ENCODE measurements at places on chromosomes 2 and 18.

DNA sequence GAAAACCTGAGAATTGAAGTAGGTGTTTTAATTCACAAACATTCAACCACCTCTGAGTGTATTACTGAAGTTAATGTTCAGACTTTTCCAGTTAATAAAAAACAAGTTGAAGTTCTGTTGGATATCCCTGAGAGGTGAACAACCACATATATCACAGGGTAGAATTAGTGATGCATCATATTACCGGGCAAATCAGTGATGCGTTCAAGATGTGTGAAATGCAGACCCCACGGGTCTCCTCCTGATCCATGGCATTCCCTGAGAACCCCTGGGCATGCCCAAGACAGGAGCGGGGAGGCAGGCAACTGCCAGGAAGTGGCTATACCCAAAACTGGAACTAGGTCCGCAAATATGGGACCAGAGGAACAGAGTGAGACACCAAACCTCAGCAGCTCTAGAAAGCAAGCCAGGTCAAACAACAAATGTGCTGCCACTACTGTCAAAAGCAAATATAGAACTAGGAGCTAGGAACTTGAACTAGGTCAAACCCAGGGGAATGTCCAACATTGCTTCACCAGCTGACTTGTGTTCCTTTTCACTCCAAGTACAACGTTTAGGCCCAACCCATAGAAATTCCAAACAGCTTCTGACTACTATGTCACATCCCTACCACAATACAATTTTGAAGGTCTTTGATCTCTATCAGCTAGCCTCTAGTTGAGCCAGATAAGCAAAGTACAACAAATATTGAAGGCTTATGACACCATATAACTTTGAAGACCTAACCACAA, 20.2 kb downstream of the PSTPIP2 start:
- no peaks in the 10 kb centered on the region for H3K4me1 ChIP-seq
- H3K4me3 ChIP-seq, result no peak overlapping the region
- no peak for DNase-seq
- no peak overlapping the region for H3K27ac ChIP-seq
- H3K27me3 ChIP-seq, result no peaks in the 10 kb centered on the region
- no peaks in the 10 kb centered on the region for H3K36me3 ChIP-seq

DNA sequence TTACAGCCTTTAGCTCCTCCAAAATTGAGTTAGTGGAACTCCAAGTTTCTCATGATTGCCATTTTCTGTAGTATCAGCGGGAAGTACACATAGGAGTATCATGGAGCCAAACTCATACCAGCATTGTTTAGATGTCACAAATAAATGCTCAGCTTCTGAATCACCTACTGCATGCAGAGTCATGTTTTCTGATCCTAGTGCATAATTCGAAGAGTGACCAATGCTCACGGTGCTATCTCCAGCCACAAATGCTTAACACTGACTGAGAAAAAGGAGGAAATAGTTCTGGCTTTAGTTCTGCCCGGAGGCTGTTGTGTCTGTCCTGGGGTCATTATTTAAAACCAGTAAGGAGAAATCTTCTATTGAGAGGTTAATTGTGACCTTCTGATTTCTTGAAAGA, 45.4 kb upstream of the LRATD1 start:
- no peaks in the 10 kb centered on the region for H3K27me3 ChIP-seq
- DNase-seq, result no peak
- H3K4me3 ChIP-seq, result no peak overlapping the region
- no peak overlapping the region for H3K27ac ChIP-seq
- H3K4me1 ChIP-seq, result no peaks in the 10 kb centered on the region

DNA sequence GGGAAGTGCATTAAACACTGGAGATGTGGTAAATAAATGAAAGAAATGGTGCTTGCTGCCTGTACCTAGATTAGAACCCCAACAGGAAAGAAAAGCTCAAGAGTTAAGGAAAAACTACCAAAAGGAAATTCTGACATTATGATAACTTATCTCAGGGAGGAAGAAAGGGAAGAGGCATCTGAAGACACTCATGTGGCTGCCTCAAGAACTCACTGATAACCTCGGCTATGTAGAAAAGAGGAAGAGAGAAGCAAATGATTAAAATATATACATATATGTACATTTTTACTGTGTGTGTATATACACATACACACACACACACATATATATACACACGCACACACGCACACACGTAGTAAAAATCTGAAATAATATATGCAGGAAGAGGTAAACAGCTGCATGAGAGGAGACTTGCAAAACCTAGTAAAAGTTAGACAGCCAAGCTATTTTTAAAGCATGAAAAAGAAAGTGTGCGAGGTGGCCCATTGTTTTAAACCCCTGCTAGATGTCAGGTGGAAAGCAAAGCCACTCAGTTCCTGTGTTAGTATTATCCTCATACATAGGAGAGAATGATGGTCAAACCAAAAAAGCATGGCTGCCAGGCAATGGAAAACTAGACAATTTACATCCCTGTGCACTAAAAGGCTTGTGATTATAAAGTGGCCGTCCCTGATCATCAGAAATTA, 483.0 kb upstream of the NRP2 start:
- no peaks in the 10 kb centered on the region for H3K27me3 ChIP-seq
- H3K36me3 ChIP-seq, result no peaks in the 10 kb centered on the region
- DNase-seq, result no peak
- no peak overlapping the region for H3K4me3 ChIP-seq

GRCh38 chr18:26503382-26503781, 45.0 kb downstream of the KCTD1 start:
- H3K27ac ChIP-seq, result no peak overlapping the region
- no peak overlapping the region for H3K4me3 ChIP-seq
- H3K27me3 ChIP-seq, result no peaks in the 10 kb centered on the region

- no peak for DNase-seq
- H3K27me3 ChIP-seq, result no peaks in the 10 kb centered on the region
- no peak overlapping the region for H3K27ac ChIP-seq
- H3K36me3 ChIP-seq, result no peaks in the 10 kb centered on the region
Observed at GRCh38 chr2:64466478-64467085, 12.6 kb downstream of the LGALSL start.

DNA sequence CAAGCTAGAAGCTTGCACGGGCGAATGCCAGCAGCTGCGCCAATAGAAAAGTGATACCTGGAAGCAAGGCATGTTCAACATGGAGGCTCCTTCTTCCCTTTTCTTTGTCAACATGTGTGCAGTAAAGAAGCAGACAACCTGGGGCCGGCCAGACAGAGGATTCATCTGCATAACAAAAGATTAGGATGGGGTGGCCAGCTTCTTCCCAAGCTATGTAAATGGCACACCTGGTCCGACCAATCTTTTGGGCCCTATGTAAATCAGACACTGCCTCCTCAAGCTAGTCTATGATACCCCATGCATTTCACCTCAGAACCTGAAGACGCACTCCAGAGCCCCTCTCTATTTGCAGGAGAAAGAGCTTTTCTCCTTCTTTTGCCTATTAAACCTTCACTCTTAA, 66.4 kb upstream of the TGFA start:
- no peak for DNase-seq
- H3K27me3 ChIP-seq, result peaks cover 2% of the 10 kb centered on the region
- no peaks in the 10 kb centered on the region for H3K36me3 ChIP-seq
- H3K27ac ChIP-seq, result no peak overlapping the region
- H3K4me3 ChIP-seq, result no peak overlapping the region

- no peak overlapping the region for H3K27ac ChIP-seq
- H3K4me3 ChIP-seq, result no peak overlapping the region
- no peaks in the 10 kb centered on the region for H3K27me3 ChIP-seq
- H3K36me3 ChIP-seq, result peaks cover 10% of the 10 kb centered on the region
- peaks cover 11% of the 10 kb centered on the region for H3K4me1 ChIP-seq
Observed at GRCh38 chr2:54519841-54520459, 63.8 kb downstream of the SPTBN1 start.

- H3K4me3 ChIP-seq, result peak overlapping the region; percentile 91
- no peaks in the 10 kb centered on the region for H3K27me3 ChIP-seq
- no peak for DNase-seq
- no peak overlapping the region for H3K27ac ChIP-seq
Observed at GRCh38 chr2:63843791-63844190, 2.1 kb downstream of the UGP2 start.

DNA sequence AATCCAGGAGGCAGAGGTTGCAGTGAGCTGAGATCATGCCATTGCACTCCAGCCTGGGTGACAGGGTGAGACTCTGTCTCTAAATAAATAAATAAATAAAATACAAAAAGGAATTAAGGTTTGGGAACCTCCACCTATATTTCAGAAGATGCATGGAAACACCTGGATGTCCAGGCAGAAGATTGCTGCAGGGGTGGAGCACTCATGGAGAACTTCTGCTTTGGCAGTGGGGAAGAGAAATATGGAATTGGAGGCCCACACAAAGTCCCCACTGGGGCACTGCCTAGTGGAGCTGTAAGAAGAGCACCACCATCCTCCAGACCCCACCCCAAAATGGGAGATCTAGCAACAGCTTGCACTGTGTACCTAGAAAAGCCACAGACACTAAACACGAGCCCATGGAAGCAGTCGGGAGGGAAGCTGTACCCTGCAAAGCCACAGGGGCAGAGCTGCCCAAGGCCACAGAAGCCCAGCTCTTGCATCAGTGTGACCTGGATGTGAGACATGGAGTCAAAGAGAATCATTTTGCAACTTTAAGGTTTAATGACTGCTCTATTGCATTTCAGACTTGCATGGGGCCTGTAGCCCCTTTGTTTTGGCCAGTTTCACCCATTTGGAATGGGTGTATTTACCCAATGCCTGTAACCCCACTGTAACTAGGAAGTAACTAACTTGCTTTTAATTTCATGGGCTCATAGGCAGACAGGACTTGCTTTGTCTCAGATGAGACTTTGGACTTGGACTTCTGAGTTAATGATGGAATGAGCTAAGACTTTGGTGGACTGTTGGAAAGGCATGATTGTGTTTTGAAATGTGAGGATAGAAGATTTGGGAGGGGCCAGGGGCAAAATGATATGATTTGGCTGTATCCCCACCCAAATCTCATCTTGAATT, 265.3 kb downstream of the ZEB2 start:
- no peak overlapping the region for H3K27ac ChIP-seq
- H3K36me3 ChIP-seq, result no peaks in the 10 kb centered on the region
- H3K4me1 ChIP-seq, result no peaks in the 10 kb centered on the region
- DNase-seq, result no peak

DNA sequence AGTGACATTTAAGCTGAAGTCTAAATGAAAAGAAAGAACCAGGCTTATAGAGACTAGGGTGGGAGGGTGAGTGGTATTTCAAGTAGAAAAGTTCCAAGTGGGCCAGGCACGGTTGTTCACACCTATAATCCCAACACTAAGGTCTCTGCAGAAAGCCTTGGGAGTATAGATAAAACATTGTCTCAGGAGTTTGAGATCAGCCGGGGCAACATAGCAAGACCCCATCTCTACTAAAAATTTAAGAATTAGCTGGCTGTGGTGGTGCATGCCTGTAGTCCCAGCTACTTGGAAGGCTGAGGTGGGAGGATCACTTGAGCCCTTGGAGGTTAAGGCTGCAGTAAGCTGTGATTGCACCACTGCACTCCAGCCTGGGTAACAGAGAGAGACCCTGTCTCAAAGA, 143.4 kb upstream of the PKDCC start:
- no peaks in the 10 kb centered on the region for H3K36me3 ChIP-seq
- DNase-seq, result no peak

DNA sequence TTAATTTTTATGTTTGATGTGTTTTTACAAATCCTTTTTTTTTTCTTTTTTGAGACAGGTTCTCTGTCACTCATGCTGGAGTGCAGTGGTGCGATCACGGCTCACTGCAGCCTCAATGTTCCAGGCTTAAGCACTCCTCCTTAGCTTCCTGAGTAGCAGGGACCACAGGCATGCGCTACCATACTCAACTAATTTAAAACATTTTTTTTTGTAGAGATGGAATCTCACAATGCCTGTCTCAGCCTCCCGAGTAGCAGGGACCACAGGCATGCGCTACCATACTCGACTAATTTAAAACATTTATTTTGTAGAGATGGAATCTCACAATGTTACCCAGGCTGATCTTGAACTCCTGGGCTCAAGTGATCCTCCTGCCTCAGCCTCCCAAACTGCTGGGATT, 3.2 kb downstream of the NOTO start:
- no peak for DNase-seq
- peaks cover 14% of the 10 kb centered on the region for H3K4me1 ChIP-seq
- no peak overlapping the region for H3K27ac ChIP-seq
- H3K27me3 ChIP-seq, result peaks cover 57% of the 10 kb centered on the region

GRCh38 chr2:223580951-223581350, 21.2 kb downstream of the SCG2 start:
- H3K4me3 ChIP-seq, result no peak overlapping the region
- H3K36me3 ChIP-seq, result no peaks in the 10 kb centered on the region
- H3K27ac ChIP-seq, result no peak overlapping the region
- H3K27me3 ChIP-seq, result no peaks in the 10 kb centered on the region
- peak; percentile 92 for DNase-seq

- H3K4me1 ChIP-seq, result peaks cover 2% of the 10 kb centered on the region
- DNase-seq, result no peak
- peaks cover 5% of the 10 kb centered on the region for H3K27me3 ChIP-seq
Observed at GRCh38 chr18:51621864-51622160, 424.3 kb upstream of the MEX3C start.

DNA sequence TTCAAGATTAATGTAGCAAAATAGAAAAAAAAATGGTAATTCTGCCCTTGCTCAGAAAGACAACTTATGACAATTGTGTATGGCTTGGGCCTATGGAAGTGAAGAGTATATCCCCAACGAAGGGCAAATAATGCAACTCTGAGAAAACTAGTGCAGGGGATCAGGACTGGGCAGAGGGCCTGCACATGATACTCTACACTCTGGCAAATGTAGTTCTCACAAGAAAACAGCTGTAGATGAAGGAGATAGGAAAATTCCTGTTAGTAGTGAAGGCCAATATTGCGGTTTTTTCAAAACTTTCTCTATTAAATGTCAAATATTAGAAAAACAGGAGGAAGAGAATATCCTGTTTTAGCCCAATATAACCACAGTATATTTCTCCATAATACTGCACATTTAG, 77.8 kb downstream of the SCN9A start:
- no peak overlapping the region for H3K4me3 ChIP-seq
- no peaks in the 10 kb centered on the region for H3K4me1 ChIP-seq
- H3K36me3 ChIP-seq, result no peaks in the 10 kb centered on the region
- H3K27me3 ChIP-seq, result no peaks in the 10 kb centered on the region
- peak; percentile 51 for DNase-seq

DNA sequence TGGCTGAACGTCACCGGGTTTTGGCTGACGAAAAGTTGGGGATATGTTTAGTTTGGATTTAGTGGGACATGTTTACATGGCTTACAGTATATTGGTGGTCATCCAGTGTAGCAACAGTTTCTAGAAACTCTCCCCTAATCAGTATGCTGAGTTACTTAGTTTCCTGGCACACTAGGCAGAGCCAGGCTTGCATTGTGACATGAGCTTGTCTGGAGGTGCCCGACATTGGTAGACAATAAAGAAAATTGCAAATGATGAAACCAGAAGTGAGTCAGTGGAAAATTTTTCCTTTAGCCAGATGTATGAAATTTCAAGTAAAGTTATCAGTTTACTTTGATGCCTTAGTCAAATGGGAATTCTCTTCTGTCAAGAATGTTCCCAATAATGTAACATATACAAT, 276.1 kb downstream of the RDH14 start:
- no peaks in the 10 kb centered on the region for H3K27me3 ChIP-seq
- DNase-seq, result no peak
- H3K4me1 ChIP-seq, result no peaks in the 10 kb centered on the region

GRCh38 chr2:6823111-6823510, 42.6 kb downstream of the CMPK2 start:
- H3K4me1 ChIP-seq, result peaks cover 14% of the 10 kb centered on the region
- H3K27me3 ChIP-seq, result no peaks in the 10 kb centered on the region
- H3K4me3 ChIP-seq, result no peak overlapping the region
- no peaks in the 10 kb centered on the region for H3K36me3 ChIP-seq

- no peaks in the 10 kb centered on the region for H3K4me1 ChIP-seq
- H3K27me3 ChIP-seq, result no peaks in the 10 kb centered on the region
- no peaks in the 10 kb centered on the region for H3K36me3 ChIP-seq
- no peak for DNase-seq
- H3K27ac ChIP-seq, result no peak overlapping the region
Observed at GRCh38 chr2:181313845-181314244, 143.3 kb upstream of the ITGA4 start.
